Sigmoid colon (tissue), 7 donors: ENCODE measurements at places on chromosomes 6 and 20. TPM values are rescaled to one million over a fixed set of nuclear protein-coding genes. Genes with fewer than 3 reads are reported as not detected.

DNA sequence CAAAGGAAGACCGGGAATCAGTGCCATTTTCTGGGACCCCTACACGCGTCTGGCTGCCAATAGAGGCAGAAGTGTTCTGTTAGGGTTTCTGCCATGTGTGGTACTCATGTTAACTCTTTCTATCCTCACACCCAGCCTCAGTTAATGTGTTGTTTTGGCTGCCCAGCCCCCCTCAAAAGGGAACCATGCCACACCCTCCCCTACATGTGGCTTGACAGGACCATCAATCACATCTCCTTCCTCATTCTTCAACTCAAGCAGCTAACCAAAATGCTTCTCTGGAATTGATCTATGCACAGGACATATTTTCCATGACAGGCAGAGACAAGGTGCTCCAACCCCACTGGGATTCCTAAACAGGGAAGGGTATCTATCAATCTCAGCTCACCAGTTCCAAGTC, 22.0 kb downstream of the AHCY start:
- no peak for DNase-seq
- no peak overlapping the region for H3K27ac ChIP-seq
- H3K27me3 ChIP-seq, result no peaks in the 10 kb centered on the region
- H3K36me3 ChIP-seq, result peaks cover 46% of the 10 kb centered on the region
- no peaks in the 10 kb centered on the region for H3K4me1 ChIP-seq

- no peaks in the 10 kb centered on the region for H3K36me3 ChIP-seq
Measured at GRCh38 chr6:21898107-21898796, 304.7 kb downstream of the SOX4 start.

GRCh38 chr6:19204445-19204844, 632.7 kb upstream of the ID4 start:
- no peaks in the 10 kb centered on the region for H3K36me3 ChIP-seq
- H3K4me1 ChIP-seq, result no peaks in the 10 kb centered on the region
- H3K27me3 ChIP-seq, result no peaks in the 10 kb centered on the region
- no peak overlapping the region for H3K4me3 ChIP-seq
- no peak for DNase-seq

DNA sequence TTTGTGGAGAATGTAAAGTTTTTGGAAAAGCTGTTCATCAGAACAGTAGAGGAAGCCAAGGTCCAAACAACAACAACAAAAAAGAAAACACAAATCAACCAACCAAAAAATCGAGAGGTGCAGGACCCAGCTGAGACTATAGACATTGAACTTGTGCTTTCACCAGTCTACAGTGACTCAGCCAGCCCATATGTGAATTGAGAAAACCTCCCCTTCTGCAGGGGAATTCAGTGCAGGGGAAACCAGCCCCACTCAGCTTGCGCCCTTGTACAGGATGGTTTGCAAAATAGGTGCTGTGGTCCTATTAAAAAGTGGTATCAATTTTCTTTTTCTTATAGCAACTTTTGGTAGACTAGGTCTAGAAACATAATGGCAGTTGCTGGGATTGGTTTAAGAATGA, 21.3 kb downstream of the MLIP start:
- no peak for DNase-seq
- no peak overlapping the region for H3K27ac ChIP-seq
- no peak overlapping the region for H3K4me3 ChIP-seq
- H3K4me1 ChIP-seq, result no peaks in the 10 kb centered on the region
- H3K36me3 ChIP-seq, result no peaks in the 10 kb centered on the region
- no peaks in the 10 kb centered on the region for H3K27me3 ChIP-seq

The SMOC2 gene
- 130 TPM for total RNA-seq
